ENCODE measurements at places on chromosomes 12 and 14.

DNA sequence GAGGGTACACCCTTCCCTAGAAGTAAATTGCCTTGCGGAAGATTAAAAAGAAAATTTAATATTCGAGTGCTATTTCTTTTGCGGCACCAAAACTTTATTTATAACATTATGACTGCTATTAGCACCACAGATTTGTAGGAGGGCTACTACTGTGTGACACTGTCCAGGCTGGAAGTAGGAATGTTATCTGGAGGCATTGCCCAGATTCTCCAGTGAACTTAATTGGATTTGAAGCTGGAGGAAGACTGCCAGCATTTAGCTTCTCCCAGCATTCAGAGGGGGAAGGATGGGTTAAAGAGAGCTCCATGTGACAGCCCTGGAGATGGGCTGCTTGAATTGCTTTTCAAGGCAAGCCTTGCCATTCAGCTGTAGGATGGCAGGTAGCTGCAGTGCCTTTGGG, 107.0 kb upstream of the RBM19 start:
- no peak for DNase-seq

DNA sequence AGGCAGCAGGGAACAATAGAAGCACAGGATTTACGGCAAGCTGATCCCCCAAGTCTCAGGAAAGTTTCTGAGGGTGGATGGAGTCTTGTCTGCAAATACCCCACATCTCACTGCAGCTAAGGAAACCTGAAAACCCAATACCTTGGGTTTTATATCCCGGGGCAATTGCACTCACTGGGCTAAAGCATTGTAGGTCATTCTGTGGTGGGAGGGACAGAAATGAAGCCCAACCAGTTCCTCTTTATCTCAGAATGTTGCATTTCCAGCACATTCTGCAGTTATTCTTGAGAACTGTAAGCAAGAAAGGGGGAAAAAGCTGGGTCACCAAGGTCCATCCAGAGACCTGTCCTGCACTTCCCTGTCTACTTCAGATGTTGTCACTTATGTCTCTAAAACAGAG, 39.8 kb downstream of the C12orf42 start:
- DNase-seq, result no peak

DNA sequence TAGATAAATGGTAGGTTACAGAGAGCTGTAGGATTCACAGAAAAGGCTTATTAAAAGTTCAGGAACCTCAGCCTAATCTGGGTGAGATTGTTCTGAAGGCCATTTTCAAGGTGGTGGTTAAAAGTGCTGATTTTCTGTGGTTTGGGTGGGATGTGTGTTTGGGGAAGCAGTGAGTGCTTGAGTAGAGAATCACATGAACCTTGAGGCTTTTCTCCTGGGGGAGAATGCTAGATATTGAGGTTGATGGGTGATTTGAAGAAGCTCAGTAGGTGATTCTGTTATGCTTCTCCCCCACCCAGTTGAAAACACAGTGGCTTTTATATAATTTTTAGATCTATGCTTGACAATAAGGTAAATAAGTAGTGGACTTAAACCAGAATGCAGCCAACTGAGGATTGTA, 420.9 kb downstream of the PCNX1 start:
- DNase-seq, result no peak

GRCh38 chr12:52407918-52408317, 1.8 kb upstream of the KRT82 start:
- DNase-seq, result no peak

DNA sequence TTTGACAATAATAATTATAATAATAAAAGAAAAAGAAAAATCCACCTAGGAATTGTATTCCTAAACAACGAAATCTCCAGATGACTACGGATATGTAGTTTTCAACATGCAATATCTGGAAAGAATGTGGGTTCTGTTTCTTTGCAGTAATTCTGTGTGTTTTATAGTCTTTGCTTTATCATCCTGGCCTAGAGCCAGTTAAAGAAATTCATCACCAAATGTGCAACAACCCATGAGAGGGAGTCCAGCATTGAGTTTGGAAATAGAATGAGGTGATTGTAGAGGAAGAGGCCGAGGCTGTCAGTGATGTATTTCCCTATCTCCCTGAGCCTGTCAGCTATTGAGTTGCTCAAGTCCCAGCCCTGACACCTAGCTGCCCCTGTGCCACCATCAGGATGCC, 200.5 kb upstream of the DCN start:
- no peak for DNase-seq

DNA sequence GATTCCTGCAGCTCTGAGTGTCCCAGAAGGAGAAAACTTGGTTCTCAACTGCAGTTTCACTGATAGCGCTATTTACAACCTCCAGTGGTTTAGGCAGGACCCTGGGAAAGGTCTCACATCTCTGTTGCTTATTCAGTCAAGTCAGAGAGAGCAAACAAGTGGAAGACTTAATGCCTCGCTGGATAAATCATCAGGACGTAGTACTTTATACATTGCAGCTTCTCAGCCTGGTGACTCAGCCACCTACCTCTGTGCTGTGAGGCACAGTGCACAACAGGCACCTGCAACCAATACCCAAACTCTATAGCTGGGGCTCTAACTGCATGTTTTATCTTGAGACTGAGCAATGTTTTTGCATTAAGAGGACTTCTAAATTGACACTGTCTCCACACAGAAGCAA, 379.2 kb upstream of the OR4E1 start:
- DNase-seq, result peak; percentile 30

DNA sequence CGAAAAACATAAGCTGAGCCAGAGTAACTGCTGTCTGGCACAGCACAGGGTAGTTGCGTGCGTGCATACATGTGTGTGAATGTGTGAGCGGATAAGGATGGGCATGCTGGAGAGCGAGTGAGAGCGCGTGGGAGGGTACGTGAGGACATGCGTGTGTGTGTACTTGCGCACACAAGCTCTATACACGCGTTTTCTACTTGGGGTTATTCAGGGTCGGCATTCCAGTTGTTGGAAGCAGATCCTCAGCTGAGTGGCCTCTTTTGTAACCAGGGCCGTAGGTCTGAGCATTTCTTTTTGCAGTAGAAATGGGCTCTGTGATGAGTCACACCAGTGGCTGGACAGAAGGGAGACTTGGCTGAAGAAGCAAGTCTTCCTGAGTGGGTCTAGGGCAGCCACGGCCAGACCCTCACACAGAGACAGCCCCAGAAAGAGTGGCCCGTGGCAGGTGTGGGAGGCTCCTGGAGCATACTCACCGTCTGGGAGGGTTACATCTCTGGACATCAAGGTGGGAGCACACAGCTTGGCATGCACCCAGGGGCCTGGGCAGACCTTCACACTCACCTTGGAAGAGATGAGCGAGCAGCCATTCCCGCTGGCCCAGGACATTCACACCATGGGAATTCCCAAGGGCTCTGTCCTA, 78.0 kb downstream of the LRRC74A start:
- DNase-seq, result no peak

DNA sequence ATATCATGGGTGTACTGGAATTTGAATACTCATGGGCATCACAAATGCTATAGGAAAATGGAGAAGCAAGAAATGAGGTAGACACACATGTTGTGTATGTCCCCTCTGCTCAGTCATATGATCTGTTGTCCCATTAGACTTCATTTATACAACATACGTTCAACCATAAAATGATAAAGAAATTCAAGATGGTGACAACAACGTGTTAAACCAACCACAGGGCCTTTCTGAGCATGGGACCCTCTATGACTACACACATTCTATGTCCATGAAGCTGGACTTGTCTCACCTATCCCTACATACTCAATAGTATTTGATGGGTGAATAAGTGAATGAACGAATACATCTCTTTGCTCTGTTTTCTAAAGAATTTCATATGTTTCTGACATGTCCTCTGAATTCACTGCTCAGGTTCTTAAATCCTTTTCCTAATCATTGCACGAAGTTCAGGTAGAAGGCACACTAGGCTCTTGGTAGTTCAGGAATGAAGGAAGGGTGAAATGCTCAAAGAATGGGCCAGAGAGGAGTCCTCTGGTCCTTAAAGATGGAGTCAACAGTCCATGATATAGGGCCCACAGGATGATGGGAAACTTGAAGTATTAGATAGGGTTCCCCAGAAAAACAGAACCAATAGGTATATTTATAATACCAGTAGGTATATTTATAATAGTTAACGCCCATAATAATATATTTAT, 105.7 kb upstream of the PPM1H start:
- DNase-seq, result no peak

- no peak for DNase-seq
Observed at GRCh38 chr12:40104461-40105264, 1.2 kb downstream of the SLC2A13 start.

DNA sequence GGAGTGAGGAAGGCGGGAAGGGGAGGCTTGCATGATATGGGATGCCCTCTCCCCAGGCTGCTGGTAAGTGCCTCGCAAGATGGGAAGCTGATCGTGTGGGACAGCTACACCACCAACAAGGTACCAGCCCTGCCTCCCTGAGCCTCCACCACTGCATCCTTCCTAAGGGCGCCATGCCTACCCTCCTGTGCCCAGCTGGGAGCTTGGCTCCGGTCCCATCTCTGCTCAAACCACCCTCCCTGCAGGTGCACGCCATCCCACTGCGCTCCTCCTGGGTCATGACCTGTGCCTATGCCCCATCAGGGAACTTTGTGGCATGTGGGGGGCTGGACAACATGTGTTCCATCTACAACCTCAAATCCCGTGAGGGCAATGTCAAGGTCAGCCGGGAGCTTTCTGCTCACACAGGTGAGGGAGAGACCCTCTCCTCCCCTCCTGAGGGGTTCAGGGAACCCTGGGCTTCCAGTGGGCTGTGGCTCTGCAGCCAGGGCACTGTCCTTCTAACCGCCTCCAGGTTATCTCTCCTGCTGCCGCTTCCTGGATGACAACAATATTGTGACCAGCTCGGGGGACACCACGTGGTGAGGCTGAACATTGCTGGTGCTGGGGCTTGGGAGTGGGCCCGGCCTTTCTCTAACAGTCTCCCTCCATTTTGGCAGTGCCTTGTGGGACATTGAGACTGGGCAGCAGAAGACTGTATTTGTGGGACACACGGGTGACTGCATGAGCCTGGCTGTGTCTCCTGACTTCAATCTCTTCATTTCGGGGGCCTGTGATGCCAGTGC, 2.6 kb downstream of the GNB3 start:
- no peak for DNase-seq

- DNase-seq, result no peak
Observed at GRCh38 chr12:96503976-96504375, 14.6 kb downstream of the CFAP54 start.

DNA sequence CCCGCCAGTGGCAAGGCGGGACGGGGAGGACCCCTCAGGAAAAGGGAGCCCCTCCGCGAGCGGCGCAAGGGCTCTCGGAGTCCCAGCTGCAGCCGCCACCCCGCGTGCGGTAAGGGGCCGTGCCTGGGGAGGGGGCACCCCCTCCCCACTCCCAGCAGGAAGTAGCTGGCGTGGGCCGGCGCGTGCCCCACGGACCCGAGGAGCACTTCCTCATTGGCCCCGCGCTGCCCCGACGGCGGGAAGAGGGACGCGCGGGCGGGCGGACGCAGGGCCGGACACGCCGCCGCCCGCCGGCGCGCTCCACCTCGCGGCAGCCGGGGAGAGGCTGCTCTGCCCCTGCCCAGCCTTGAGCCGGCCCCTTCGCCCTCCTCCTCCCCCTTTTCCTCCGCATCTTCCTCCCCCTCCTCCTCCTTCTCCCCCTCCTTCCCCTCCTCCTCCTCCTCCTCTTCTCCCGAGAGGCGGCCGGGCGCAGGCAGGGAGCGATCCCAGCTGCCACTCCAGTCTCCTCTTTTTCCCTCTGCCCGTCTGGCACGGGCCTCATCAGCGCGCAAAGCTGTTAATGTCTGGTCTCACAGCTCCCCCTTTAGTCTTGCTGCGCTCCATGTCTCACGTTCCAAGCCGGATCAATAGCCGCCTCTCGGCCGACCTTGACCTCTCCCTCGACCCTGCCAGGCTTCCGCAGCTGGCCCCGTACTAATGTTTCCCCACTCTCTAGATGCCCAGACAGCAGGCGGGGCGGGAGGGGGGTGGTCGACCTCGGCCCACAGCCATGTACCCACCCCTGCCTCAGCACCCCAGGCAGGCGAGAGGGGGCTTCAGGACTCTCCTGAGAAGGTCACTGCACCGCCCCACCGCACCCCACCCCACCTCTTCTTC, 2.6 kb upstream of the BCL11B start:
- peak; percentile 59 for DNase-seq

- DNase-seq, result no peak
Observed at GRCh38 chr14:102772781-102773570, 4.3 kb upstream of the TRAF3 start.

- DNase-seq, result no peak
Observed at GRCh38 chr12:13187399-13187798, 9.1 kb upstream of the EMP1 start.

DNA sequence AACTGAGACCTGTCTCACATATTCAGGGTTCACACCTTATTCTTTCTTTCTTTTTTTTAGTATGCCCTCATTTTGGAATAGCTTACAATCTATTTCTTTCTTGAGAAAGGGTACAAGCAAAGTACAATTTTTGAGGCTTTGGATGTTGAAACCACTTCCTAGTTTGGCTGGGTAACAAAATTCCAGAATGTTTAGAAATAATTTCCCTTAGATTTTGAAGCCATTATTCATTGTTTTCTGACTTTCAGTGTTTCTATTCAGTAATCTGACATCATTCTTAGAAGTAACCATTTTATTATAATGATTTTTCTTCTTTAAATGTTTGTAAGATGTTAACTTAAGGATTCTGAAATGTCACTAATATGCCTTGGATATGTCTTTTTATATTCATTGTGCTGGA, 28.2 kb downstream of the ST8SIA1 start:
- no peak for DNase-seq

DNA sequence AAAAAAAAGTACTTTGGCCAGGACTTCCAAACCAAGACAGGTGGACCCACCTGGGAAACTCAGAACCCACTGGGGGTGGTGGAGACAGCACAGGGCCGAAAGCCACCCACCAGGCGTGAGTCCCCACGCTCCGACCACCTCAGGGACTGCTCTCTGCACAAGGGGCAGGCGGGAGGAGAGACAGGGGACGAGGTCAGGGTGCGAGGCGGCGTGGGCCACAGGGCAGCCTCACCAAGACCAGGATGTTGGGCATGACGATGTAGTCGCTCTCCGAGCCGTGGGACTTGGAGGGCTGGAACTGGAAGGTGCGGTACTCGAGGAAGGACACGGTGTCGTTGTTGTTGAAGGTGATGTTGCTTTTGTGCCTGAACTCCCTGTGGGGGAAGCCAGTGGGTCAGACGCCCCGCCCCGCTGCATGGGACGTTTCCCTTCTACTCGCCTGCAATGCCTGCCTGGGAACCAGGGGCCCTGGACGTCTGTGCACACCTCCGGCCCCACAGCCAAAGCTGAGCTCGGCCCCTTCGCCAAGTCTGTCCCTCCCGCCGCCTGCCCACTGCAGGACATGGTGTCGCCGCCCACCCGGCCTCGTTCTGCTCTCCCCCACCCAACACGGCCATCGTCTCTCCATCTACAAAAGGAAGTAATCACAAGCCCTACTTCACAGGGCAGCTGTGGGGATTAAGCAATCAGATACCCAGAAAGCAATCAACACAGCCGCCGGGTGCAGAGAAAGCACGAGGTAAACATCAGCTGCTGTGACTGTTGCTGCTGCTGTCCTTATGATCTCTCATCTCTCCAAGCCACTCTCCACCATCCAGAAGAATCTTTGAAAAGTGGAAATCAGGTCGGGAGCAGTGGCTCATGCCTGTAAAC, 48.7 kb downstream of the SCARB1 start:
- DNase-seq, result no peak

GRCh38 chr12:57719777-57720605, 18.6 kb downstream of the AGAP2 start:
- no peak for DNase-seq

- no peak for DNase-seq
Observed at GRCh38 chr12:65948320-65949008, 124.2 kb downstream of the HMGA2 start.
